SK-N-SH (cell line): ENCODE measurements at places on chromosomes 5 and 9.

DNA sequence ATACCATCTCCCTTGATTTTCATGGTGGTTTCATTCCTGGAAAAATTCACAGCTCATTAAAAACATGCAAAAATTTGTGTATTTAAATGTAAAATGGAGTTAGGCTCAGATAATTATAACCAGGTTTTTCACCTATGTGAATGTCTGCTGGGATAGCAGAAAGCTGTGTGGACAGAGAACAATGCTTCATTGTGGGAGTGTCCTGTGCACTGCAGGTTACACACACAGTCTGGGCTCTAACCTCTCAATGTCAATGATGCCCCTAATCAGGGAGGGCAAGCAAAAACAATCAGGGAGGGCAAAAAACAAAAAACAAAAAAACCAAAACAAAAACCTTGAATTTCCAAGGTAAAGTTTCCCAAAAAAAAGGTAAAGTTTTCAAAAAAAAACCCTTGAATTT, 158.9 kb upstream of the KLF9 start:
- no peak for DNase-seq

GRCh38 chr5:8788246-8788645, 757.6 kb downstream of the SEMA5A start:
- no peak for DNase-seq

DNA sequence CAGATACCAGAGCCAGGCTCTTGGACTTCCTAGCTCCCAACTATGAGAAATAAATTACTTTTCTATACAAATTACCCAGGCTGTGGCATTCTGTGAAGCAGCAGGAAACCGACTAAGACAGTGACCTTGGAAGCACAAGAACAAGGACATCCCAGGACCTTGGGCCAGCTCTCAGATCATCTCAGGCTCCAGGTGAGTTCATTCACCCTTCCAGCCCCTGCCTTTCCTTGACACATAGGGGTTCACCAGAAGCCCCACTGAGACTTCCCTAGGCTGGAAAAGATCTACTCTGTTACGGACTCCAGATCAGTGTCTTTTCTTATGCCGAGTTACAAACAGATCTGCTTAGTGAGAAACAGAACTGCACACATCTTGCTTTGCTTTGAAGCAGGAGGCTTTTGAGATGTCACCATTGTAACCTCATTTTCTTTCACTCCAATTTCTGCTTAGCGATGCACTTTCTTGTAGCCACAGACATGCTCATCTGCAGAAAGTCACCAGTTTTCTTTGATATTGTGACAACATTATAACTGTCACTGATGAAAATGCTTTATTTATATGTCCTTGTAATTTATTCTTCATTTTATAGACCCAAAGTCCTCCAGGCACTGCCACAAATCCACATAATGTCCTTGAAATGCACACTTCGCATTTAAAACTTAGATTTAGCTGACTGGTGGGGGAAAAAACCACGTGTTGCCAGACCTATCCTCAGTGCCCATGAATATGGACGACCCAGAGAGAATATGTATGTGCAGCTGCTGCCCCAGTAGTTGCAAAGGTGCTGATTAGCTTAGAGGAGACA, 8.1 kb downstream of the CD180 start:
- no peak for DNase-seq

DNA sequence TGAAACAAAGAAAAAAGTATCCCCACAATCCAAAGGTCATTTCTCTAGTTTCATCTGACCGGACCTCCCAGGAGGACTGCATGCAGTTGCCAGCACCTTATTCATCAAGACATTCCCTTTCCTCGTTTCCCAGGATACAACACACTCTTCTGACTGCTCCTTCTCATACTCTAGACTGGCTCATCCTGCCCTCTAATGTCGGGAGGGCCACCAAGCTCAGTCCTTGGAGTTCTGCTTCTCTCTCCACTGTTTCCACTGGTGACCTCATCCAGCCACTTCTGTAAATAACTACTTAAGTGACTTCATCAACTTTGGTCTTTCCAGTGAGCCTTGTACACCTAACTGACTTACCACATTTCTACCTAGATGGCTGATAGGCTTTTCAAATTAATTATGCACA, 179.1 kb downstream of the EPB41L4A start:
- no peak for DNase-seq

DNA sequence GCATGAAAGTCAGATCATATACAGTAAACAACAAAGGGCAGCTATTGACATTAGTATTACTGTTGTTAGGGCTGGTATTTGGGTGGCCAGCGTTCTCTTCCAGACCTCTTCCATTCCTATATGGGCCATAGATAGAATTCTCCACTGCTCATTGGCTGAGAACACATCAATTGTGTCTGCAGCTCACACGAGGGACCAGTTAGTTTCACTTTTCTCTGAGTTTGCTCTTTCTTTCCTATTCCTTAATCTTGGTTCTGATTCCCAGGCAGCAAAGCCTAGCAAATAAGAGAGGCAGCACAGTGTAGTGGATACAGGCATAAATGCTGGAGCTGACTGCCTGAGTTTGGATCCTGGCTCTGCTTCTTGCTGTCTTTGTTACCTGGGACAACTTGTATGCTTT, 476.4 kb downstream of the SPOCK1 start:
- no peak for DNase-seq

DNA sequence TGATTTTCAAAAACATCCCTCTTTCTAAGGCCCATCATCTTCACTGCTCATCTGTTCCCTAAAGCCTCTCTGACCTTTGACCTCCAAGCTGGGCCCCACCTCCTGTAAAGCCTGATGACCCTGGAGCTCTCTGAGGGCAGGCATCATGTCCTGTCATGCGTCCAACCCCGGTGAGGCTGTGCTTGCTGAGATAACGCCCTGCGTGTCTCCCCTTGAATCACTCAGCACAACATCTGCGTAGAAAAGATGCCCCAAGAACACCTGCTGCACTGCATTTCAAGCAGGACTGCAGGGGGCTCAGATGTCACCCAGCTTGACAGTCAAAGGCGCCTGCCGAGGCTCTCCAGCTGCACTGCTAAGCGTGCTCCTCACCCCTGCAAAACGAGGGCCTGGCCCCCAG, 78.0 kb downstream of the OTULIN start:
- no peak for DNase-seq

GRCh38 chr9:1198085-1198484, 147.9 kb downstream of the DMRT2 start:
- no peak for DNase-seq

- no peak for DNase-seq
Measured at GRCh38 chr5:50694027-50694590, 27.7 kb downstream of the PARP8 start.

DNA sequence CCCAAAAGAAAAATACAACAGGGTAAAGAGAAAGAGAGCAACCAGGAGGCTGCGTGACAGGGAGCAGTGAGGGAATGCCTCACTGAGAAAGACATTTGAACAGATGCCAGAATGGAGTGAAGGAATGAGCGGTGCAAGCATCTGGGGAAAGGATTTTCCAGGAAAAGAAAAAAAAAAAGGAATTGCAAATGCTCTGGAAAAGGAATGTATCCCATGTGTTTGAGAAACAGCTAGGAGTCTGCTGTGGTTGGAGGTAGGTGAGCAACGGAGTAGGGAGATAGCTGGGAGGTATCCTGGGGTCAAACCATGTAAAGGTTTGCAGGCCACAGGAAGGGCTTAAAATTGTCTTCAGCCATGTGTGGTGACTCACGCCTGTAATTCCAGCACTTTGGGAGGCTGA, 23.6 kb upstream of the CEMIP2 start:
- no peak for DNase-seq

DNA sequence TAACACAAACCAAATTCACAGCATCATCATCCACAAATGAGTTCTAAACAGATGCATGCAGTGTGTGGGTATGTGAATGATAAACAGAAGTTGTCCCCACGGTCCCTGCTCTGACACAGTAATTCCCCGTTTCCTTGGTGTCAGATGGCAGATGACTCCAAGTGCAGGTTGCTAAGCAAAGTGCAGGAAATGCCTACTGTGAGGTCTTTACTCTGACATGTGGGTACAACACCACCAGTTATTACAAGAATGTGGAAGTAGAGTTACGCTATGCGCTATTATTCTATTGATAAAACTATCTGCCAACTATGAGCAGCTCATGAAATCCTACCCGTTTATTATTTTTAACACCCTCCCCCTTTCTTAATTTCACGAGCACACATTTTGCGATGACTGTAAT, 448.9 kb downstream of the BNC2 start:
- peak; percentile 24 for DNase-seq

DNA sequence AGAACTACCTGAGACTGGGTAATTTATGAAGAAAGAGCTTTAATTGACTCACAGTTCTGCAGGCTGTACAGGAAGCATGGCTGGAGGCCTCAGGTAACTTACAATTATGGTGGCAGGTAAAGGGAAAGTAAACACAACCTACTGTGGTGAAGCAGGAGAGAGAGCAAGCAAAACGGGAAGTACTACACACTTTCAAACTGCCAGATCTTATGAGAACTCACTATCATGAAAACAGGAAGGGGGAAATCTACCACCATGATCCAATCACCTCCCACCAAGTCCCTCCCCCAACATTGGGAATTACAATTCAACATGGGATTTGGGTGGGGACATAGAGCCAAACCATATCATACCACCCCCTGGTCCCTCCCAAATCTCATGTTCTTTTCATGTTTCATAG, 58.7 kb upstream of the GPR151 start:
- no peak for DNase-seq

GRCh38 chr5:32443541-32444430, 754 bp downstream of the ZFR start:
- DNase-seq: peak; percentile 87

- DNase-seq: no peak
Measured at GRCh38 chr9:35533398-35533797, 43.5 kb downstream of the RUSC2 start.

GRCh38 chr9:131422241-131422792, 28.4 kb downstream of the PRRC2B start:
- peak; percentile 81 for DNase-seq

GRCh38 chr5:67432606-67433005, 236.0 kb upstream of the CD180 start:
- DNase-seq: no peak

- no peak for DNase-seq
Measured at GRCh38 chr5:67333171-67333570, 136.6 kb upstream of the CD180 start.

- peak; percentile 61 for DNase-seq
Measured at GRCh38 chr5:435961-436640, 6.9 kb upstream of the EXOC3 start.

DNA sequence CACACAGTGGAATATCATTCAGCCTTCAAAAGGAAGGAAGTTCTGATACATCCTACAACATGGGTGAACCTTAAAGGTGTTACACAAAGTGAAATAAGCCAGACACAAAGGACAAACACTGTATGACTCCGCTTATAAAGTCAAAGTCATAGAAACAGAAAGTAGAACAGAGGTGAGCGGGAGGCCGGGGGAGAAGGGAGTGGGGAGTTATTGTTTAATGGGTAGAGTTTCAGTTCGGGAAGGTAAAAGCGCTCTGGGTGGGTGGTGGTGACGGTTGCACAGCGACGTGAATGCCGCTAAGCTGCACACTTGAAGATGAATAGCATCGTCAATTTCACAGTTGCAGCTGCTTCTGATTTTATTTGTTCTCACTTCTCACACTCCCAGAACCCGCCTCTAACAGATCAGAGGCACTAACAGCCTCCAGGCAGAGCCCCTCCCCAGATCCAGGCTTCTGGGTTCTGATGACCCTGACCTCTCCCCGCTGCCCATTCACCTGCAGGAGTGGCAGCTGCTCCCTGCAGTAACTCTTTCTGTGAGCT, 34.1 kb downstream of the BNIP1 start:
- DNase-seq: no peak
